ENCODE measurements at places on chromosomes 13 and 19.

- DNase-seq = no peak
Observed at GRCh38 chr19:2365201-2365970, 5.3 kb downstream of the TMPRSS9 start.

GRCh38 chr13:71864986-71865873, 1.8 kb downstream of the DACH1 start:
- DNase-seq = peak; percentile 80

- no peak for DNase-seq
Observed at GRCh38 chr19:5023128-5023571, 54.2 kb downstream of the KDM4B start.

GRCh38 chr13:59745392-59745788, 418.3 kb downstream of the DIAPH3 start:
- DNase-seq = no peak

DNA sequence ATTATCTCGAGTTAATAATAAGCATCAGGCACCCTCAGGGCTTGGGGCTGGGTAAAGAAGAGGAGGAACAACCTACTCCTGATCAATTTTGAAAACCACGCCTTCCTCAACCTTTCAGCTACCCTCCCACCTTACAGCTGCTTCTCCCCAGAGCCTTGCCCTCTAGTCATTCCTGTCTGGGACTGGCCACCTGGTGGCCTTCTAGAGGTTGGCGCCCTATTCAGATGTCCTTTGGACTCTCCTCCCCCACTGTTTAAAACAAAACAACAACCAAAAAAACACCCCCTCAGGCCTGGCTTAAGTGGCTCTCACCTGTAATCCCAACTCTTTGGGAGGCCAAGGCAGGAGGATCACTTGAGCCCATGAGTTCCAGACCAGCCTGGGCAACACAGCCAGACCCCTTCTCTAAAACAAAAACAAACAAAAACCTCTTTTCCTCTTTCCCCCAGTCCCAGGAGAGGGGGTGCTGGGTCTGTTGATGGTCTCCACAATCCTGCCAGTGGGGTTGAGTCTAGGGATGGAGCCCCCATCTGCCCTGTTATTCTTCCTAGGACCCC, 62.3 kb downstream of the CCDC70 start:
- DNase-seq = no peak

DNA sequence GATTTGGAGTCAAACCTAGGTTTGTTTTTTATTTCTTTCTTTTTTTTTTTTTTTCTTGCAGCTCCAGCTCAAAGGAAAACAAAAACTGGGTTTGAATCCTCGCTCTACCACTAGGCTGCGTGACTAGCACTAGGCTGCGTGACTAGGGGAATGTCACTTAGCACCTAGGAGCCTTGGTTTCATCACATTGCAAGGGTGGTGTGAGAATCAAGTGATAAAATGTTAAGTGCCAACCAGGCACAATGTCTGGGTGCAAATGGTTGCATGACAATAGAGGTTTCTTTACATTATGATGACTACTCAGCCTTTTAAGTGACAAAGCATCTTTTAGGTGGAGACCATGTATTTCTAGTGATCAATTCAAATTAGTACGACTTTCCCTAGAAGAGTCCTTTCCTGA, 27.9 kb downstream of the RCBTB2 start:
- no peak for DNase-seq

DNA sequence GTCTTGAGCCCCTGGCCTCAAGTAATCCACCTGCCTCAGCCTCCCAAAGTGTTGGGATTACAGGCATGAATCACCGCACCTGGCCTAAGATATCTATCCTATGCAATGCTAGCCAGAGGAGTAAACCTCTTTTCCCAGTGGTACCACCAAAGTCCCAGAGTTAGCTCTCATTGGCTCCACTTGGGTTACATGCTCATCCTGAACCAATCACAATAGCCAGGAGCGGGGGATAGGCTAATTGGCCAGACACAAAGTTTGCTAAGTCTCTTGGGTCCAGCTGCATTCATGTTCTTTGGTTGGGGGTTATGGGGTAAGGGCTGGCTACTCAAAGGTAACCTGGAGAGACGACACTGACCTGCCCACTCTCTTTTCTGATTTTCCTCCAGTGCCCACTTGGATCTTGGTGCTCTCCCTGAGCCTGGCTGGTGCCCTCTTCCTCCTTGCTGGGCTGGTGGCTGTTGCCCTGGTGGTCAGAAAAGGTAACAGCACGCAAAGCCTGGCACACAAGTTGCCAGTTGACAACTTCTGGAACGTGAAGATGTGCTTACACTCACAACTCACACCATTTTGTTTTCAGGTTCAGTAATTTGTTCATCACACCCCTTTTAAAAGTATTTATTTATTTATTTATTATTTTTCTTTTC, 7.8 kb downstream of the C19orf38 start:
- DNase-seq = no peak

DNA sequence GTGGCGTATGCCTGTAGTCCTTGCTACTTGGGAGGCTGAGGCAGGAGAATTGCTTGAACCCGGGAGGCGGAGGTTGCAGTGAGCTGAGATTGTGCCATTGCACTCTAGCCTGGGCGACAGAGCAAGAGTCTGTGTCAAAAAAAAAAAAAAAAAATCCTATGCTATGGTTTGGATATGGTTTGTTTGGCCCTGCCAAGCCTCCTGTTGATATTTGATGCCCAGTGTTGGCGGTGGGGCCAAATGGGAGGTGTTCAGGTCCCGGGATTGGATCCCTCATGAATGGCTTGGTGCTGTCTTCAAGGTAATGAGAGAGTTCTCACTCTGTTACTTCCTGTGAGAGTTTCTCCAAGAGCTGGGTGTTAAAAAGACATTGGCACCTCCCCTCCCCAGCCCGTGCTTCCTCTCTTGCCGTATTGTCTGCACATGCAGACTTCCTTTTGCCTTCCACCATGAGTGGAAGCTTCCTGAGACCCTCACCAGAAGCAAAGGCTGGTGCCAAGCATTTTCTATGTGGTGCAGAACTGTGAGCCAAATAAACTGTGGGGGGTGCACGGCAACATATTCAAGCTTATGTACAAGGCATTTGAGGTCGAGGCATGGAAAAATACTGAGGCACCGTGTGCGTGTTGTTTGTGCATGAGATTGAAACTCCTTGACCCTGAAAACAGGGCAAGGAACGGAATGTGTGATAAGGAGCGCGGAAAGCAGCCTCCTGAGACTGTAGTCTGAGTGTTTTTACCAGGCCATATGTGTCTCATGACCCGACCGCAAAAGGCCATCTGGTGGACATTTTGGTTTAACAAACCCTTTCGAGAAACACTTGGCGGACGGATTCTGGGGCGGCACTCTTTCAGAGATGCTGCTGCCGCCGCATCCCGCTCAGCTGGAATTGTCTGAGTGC, 7.3 kb downstream of the SIGLEC9 start:
- peak; percentile 73 for DNase-seq

GRCh38 chr19:49807058-49807903, 5.8 kb downstream of the FUZ start:
- peak; percentile 57 for DNase-seq

GRCh38 chr13:48220981-48221685, 11.9 kb upstream of the ITM2B start:
- peak; percentile 60 for DNase-seq

DNA sequence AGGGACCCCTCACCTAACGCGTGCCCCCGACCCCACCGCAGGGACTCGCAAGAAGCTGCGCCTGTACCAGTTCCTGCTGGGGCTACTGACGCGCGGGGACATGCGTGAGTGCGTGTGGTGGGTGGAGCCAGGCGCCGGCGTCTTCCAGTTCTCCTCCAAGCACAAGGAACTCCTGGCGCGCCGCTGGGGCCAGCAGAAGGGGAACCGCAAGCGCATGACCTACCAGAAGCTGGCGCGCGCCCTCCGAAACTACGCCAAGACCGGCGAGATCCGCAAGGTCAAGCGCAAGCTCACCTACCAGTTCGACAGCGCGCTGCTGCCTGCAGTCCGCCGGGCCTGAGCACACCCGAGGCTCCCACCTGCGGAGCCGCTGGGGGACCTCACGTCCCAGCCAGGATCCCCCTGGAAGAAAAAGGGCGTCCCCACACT, 4.7 kb upstream of the MYBPC2 start:
- peak; percentile 96 for DNase-seq

GRCh38 chr19:22623841-22624221, 10.3 kb upstream of the ZNF492 start:
- no peak for DNase-seq

DNA sequence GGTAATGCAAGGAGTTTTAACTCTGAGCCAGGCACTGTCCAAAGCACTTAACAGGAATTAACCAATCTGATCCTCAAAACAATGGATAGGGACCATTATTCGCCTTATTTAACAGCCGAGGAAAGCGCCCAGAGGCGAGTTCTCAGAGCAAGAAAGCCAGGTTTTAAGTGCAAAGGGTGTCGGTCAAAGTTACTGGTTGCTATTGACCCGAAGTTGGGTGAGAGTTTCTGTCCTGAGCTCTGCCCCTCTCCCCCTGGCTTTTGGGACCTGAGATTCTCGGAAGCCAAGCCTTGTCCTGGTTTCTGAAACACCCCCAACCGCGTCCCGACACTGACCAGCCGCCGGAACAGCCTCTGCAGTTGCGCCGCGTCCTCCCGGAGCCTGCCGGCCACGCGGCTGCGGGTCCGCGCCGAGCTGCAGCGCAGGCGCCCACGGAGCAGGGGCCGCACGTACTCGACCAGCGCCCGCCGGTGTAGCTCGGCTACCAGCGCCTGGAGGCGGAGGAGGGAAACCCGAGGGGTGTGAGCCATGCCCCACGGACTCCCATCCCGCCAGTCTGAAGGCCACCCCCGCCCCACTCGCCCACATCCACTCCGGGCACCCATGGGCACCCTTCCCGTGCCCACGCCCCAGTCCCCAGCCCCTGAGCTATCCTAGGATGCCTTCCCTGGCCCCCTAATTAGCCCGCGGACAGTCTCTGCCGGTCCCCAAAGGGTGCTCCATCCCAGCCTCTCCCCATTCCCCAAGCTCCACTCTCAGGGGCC, 27.8 kb downstream of the EXOC3L2 start:
- no peak for DNase-seq

DNA sequence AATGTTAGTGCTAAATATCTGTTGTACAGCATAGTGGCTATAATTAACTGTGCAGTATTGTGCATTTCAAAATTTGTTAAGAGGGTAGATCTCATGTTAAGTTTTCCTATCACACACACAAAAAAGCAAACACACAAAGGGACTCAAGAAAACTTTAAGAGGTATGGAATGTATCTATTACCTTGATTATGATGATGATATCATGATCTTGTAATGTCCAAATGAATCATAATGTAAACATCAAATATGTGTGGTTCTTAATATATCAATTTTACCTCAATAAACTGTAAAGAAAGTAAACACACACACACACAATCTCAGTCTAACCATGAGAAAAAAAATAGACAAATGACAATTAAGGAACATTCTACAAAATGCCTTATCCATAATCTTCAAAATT, 934.6 kb downstream of the SLITRK1 start:
- no peak for DNase-seq

- DNase-seq = no peak
Observed at GRCh38 chr19:41535029-41535622, 40.8 kb upstream of the CEACAM21 start.

DNA sequence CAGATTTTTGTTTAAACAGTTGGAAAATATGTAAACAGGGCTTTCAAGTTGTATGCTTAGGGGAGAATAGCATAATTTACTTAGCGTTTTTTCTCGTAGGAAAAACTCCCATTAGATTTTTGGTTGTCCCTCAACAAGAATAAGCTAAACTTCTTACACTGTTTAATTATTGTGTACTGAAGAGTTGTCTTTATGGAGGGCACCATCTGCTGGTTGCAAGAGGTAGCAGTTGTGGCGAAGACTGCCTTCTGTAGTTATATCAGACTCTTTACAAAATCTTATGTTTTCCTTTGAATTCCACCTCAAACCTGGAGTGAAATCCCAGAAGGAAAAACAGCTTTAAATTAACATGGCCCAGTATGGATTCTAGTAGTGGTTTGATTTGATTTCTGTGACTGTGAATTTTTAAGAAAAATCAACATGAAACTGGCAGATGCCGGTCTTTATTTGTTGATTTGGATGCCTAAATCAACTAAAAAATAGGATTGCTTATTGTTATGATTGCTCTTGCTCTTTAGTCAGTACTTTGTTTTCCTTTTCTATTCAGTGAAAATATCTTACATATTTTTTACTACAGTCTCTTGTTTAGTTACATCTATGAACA, 53.4 kb downstream of the PDS5B start:
- peak; percentile 67 for DNase-seq

- DNase-seq = peak; percentile 13
Observed at GRCh38 chr13:110200276-110200870, 106.6 kb downstream of the COL4A1 start.

DNA sequence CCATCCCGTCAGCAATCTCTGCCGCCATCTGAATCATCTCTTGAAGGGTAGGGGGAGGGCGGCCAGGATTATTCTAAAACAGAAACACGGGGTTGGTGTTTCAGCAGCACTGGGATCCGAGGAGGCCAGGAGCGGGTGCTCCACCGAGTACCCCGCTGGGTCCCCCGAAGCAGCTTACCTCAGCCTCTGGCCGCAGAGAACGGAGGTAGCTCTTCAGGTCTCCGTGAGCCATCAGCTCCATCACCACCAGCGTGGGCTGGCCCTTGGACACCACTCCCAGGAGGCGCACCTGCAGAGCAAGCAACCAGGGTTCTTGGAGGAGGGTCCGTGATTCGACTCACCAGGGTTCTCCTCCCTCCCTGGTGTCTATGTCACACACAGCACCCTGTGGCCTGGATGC, 53.2 kb downstream of the ZNF557 start:
- DNase-seq = no peak

- DNase-seq = no peak
Observed at GRCh38 chr13:39542361-39542760, 60.6 kb downstream of the LHFPL6 start.

DNA sequence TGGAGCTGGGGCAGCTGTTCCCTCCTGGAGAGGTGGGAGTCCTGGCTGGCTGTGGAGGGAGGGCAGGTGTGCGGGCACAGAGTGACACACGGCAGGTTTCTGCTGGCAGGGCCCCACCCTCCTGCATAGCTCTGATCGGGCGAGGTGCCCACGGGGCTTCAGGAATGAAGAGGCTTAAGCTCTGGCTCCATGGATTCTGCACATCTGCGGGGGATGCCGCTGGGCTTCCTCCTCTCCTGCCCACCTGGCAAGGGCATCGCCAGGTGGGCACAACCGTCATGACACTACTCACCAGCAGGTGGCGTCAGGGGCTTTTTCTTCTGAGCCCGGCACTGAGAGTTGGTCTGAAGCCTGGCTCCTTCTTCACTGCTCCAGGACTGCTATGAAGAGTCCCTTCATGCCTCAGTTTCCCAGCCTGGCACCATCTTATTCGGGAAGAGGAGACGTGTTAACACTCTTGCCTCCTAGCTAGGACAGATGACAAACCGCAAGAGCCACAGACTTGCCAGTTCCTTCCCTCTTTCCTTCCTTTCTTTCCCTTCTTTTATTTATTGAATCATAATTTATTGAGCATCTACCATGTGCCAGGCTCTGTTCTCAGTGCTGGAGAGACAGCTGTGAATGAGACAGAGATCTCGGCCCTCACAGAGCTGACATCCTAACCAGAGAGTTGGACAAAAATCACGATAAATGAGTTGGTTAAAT, 15.2 kb upstream of the PAK4 start:
- DNase-seq = no peak

GRCh38 chr19:41577833-41578232, 1.9 kb downstream of the CEACAM21 start:
- DNase-seq = no peak

- peak; percentile 52 for DNase-seq
Observed at GRCh38 chr13:32587811-32588170, 1.5 kb downstream of the PDS5B start.

- no peak for DNase-seq
Observed at GRCh38 chr13:21522847-21523246, 63.7 kb upstream of the ZDHHC20 start.
